A673 (cell line): ENCODE measurements at places on chromosomes 3 and 15.

- DNase-seq = no peak
Observed at GRCh38 chr3:25412269-25412668, 15.8 kb upstream of the RARB start.

GRCh38 chr15:62681939-62682896 lies 360.3 kb upstream of the TPM1 start:
- DNase-seq = no peak

GRCh38 chr3:49805897-49806701 lies 3.0 kb downstream of the INKA1 start:
- peak; percentile 79 for DNase-seq

DNA sequence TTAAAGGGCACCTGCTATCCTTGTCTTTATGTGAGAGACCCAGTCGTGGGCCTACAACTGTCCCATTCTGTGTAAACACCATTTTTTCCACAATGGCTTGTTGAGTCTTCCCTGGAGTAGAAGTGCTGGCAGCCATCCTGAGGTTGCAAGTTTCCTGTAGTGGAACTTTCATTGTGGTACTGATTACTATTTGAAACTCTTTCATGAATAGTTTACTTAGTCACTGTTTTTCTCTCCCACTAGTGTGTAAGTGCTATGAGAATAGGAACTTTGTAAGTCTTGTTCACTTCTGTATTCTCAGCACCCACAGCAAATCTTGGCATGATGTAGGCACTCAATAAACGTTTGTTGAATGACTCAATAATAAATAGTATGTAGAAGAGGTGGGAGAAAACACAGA lies 48.6 kb downstream of the RARB start:
- DNase-seq = no peak

DNA sequence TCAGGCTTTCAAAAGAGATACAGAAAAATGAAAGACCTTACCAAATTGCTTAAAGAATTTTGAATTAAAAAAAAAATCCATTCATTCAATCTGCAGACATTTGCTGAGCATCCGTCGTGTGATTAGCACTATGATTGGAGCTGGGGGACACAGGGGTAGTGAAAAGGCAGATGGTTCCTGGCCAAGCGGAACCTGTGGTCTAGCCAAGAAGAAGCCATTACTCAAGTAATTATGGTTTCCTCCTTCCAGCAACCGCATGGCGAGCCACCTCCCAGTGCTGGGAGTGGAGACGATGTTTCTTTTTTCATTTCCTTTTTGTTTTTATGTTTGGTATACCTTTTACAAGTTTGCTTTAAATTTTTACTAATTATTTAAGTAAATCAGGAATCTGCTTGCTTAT lies 140.2 kb downstream of the CACNA2D3 start:
- DNase-seq = no peak

DNA sequence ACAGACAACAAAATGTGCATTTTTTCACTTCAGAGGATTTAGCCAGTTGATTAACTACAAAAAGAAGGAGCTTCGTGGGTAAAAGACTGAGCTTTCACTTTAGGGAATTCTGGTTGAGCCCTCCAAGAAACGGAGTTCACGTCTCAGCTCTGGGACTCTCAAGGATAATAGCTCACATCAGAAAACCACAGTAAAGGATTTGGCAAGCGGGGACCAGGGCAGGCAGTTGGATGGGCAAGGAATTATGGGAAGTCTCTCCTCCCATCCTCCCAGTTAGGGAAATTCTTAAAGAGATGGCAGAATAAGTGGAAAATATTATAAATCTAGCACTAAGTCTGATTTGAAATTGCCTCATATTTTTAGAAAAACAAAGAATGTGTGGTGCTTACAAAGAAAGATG lies 188.3 kb upstream of the EOMES start:
- no peak for DNase-seq
